ENCODE measurements at places on chromosomes 5 and 9.

DNA sequence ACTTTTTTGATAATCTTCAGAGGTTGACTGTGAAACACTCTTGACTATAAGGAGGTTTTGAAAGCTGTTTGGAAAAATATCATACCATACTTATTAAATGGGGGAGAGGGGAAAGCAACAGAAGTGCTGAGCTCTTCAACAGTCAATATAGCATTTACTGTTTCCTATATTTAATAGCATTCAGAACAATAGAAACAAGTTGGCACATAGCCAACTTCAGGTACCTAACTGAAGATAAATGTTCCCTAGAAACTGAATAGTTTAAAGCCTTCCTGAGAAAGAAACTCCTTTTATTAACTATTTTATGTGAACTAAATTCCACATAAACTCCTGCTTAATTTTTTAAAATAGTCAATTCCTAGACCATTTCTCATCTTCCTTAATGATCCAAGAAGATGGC, 26.3 kb downstream of the SLC31A1 start:
- DNase-seq, result no peak

- no peak for DNase-seq
Measured at GRCh38 chr9:112725961-112726360, 8.0 kb upstream of the INIP start.

DNA sequence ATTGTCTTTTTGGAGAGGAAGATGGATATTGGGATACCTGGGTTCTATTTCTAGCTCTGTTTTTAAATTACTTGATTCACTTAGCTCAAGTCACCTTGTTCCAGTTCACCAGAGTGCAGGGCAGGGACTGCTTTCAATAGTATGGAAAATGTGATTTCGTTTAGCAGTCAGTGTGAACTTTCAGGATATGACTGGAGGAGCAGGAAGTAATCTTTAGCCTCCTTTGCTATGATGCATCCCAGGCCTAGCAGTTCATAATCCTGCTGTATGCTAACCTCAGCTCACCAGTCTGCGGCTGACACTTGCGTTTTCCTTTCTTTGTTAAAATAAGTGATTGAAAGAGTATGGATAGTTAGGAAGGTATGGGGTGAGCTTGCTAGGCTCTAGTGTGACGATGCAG, 169.7 kb downstream of the ARHGAP26 start:
- no peak for DNase-seq

DNA sequence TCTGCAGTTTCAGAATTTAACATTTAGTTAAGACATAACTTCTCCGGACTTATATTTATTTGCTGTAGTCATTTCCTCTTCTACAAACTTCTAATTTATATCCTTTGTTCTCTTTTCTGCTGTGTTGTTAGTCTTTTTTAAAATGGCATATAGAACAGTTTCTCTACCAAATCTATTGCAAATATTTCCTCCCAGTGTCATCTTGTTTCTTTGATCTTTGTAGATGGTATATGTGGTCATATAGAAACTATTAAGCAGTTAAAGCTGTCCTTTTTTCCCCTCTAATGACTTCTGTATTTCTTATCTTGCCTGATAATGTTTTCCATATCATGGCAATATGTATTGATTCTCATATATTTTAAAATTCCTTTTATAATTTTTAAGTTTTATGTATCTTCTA, 264.5 kb downstream of the MCTP1 start:
- no peak for DNase-seq

DNA sequence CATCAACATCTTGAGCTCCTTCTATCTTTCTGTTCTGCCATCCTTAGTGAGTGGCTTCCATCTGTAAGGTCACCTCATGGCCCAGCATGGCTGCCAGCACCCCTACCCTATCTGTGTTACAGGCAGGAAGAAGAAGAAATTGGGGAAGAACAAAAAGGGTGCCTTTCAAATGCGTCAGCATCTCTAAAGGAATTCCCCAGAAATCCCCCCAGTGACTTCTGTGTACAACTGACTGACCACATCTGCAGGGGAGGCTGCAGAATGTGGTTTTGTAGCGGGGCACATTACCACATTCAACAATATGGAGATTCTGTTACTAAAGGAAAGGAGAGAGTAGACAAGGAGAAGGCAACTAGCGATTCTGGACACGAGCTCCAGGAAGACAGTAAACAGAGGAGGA, 40.1 kb downstream of the ALG2 start:
- peak; percentile 35 for DNase-seq
